ENCODE measurements at places on chromosomes 2 and 18.

DNA sequence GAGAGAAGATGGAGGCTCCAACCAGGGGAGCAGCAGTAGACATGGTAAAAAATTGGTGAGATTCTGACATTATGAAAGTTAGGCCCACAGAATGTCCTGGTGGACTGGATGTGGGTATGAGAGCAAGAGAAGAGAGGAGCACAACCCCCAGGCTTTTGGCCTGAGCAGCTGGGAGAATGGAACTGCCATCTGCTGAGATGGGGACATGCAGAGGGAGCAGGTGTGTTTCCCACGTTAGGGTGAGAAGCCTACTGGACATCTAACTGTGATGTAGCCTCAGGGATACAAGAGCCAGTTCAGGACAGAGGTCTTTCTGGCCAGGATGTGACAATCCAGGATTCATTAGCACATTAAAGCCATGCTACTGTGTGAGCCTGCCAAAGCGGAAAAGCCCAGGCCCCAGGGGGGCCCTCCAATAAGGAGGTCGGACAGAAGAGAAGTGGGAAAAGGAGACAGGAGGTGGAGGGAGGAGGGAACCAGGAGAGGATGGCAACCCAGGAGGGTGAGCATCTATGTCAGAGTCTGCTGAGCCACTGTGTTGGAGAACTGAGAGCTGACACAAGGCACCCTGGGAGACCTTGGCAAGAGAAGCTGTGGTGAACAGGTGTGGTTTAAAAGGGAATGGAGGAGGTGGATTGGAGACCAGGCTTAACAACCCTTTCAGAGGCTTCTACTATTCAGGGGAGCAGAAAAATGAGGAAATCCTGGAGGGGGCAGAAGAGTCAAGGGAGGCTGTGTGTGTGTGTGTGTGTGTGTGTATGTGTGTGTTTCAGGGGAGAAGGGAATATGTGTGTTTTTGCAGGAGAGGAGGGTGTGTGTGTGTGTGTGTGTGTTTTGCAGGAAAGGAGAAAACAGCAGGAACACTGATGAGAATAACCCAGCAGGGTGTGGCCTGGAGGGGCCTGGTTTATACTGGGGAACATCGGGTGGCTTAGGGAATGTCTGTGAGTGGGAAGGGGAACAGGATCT lies 10.5 kb downstream of the CYB5A start:
- DNase-seq = no peak

GRCh38 chr2:97868986-97869721 lies 126.6 kb downstream of the TMEM131 start:
- no peak for DNase-seq

DNA sequence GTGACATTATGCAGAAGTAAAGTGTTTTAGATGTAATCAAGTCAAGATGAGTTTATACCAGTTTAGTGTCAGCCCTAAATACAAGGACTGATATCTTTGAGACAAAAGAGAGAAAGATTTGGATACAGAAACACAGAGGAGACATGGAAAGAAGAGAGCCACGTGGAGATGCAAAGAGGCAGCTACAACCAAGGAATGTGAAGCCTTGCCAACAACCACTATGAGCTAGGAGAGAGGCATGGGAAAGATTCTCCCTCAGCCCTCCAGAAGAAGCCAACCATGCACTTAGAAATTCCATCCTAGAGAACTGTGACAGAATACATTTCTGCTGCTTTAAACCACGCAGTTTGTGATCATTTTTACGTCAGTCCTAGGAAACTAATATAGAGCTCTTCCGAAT lies 217.2 kb downstream of the DOK6 start:
- DNase-seq = no peak

DNA sequence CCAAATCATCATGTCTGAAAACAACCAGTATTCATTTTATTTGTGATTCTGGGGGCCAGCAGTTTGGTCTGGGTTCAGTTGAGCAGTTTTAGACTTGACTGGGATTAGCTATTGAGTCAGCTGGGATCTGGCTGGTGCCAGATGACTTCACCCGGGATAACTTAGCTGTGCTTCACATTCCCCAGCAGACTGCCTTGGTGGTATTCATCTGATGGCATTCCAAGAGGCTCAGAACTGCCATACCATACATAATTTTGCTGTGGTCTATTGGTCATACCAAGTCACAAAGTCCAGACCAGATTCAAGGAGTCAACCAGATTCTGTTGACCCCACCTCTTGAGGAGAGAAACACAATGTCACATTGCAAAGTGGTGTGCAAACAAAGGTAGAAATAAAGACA lies 7.8 kb upstream of the FSHR start:
- DNase-seq = no peak

DNA sequence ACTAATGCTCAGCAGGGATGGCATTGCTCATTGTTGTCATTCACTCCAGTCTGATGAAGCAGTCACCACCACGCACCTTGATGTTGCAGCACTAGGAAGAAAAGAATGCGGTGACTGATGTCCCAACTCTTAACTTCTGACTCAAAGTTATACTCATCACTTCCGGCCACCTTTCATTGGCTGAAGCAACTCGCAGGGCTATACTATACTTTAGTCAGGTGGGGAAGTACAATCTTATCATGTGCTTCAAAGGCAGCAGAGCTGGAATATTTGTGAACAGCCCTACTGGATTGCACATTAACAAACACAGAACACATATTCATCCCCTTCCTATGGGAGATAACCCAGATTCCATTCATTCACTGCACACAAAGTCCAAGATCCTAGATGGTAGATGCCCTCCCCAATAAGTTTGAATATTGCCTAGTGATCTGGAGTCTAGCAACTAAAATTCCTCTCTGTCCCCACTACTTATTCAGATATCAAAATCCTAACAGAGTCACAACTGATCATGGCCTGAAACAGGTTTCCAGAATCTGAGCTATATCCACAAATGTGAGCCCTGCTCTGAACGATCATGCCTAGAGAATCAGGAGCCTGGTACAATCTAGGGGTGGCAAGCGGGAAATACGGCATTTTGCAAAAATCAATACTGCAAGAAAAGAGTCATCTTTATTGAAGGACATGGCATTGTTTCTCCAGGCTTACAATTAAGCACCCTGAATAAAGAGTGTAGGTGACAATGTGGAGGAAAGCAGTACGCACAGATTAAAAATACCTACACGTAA lies 3.4 kb upstream of the SPATS2L start:
- no peak for DNase-seq

DNA sequence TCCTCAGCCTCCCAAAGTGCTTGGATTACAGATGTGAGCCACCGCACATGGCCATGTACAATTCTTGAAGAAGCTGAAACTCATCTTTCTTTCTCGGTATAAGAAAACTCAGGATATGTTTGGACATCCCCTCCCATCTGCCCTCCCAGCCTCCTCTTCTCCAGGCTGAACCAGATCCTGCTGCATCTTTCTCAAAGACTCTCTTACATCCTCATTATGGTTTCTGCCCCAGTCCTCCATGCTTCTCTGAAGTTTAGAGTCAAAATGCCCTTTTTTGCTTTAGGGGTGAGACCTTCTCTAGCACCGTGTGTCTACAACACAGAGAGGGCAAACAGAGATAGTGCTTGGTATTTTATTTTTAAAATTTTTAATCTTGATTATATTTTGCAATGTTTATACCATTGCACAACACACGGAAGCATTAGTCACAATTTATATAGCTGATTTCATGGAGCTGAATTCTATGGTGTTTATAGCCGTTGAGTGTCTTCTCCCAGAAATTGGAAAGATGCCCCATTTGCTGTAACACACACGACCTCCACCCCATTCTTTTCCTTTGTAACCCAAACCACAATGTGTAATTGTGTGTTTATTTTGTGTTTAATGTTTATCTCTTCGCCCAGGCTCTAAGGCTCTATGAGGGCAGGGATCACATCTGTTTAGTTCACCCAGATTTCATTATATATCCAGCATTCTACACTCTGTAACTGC lies 206.0 kb upstream of the TNP1 start:
- DNase-seq = no peak

- DNase-seq = no peak
Measured at GRCh38 chr2:62475172-62476011, 30.6 kb downstream of the TMEM17 start.

GRCh38 chr2:71226096-71226964 lies 573 bp downstream of the PAIP2B start:
- peak; percentile 11 for DNase-seq

DNA sequence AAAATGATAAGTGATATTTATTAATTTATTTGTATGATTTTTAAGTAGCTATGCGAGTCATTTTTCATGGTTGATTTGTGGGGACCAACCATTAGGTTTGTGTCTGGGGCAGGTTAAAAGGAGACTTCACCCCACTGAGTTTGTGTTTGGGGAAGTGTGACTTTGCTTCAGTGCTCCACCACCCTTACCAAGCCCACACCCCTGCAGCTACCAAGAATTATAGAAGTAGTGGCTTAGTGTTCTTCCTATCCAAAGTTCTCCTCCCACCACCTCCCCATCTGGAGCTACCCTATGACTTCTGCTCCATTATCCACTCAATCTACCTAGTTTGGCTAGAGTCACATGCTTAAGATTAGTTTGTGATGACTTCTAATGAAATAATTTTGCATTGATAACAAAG lies 182.1 kb upstream of the ZEB2 start:
- DNase-seq = no peak

Measured in activated T-helper 9 cell treated with anti-CD3 and anti-CD28 coated beads, Interleukin-2, amount 50 U/mL, for 16 hours (primary cell).